ENCODE measurements at places on chromosomes 4 and X.
A peak's percentile ranks its signal among the peaks of the same experiment; 100 is the strongest.

DNA sequence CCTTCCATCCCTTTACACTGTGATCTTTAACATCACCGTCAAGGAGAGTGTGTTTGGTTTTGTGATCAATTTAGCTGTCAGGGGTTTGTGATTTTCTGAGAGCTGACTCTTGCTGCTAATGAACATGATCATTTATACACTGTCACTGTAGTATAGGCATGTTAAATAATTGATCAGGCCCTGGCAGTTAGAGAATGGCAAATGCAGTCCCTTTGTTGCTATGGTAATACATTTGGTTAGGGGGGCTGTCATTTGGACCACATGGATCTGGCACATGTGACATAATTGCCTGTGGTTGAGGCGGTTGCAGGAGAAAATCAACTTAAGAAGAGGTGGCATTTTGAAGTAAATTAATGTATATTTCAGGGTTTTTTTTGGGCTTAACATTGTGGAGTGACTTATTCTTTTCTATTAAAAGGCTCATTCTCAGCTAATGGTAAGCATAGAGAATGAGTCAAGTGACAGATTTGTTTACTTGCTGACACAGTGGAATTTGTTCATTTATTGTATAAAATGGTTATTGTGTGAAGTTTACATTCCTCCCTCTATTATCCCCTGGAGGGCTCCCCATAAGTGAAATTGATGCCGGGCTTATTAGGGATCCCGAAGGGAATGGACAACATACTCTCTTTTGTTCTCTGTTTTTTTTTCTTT, 114.0 kb downstream of the FHIP1A start:
- DNase-seq: no peak

GRCh38 chr4:165439344-165439743, 60.5 kb downstream of the CPE start:
- no peak for DNase-seq

GRCh38 chr4:17126321-17126966, 228.0 kb upstream of the LDB2 start:
- DNase-seq: no peak

GRCh38 chr4:119854364-119854763, 212.3 kb downstream of the MAD2L1 start:
- DNase-seq: no peak

DNA sequence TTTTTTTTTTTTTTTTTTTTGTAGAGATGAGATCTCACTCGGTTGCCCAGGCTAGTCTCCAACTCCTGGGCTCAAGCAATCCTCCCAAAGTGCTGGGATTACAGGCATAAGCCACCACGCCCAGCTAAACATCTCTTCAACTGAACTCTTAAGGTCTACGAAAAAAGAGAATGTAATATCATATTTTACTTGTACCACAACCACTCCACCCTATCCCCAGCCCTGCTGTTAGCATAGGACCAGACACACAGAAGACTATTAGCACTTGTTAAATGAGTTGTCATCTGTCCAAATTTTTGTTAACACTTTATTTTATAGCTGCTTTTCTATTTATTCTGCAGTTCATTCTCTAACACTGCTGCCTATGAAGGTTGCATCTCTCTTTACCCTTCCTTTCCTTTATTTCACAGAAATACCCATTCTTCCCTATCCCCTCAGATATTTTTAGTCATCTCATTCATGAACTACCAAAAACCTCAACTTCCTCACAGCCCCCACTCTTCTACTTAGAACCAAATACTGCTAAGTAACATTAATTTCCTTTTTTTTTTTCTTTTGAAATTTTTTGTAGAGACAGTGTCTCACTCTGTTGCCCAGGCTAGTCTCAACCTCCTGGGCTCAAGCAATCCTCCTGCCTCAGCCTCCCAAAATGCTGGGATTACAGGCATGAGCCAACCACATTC, 10.1 kb downstream of the SNX12 start:
- no peak for DNase-seq

DNA sequence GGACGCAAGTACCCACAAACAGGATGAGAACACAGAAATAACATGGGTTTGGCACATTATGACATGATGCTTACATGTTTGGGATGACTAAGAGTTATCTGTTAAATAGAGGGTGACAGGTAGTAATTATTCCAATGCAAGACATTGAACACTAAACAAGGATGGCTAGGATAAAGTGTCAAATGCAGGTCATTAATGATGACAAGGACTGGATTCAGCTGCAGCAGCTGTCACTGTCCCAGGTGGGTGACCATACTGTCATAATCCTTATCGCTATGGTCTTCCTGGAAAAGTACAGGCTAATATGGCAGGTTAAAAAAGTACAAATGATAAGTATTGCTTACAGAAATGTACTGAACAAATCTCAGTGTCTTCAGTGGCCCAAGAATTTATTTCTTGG, 123.9 kb downstream of the ANTXR2 start:
- no peak for DNase-seq

- no peak for DNase-seq
Observed at GRCh38 chrX:41602816-41603345, 85.9 kb upstream of the GPR34 start.

DNA sequence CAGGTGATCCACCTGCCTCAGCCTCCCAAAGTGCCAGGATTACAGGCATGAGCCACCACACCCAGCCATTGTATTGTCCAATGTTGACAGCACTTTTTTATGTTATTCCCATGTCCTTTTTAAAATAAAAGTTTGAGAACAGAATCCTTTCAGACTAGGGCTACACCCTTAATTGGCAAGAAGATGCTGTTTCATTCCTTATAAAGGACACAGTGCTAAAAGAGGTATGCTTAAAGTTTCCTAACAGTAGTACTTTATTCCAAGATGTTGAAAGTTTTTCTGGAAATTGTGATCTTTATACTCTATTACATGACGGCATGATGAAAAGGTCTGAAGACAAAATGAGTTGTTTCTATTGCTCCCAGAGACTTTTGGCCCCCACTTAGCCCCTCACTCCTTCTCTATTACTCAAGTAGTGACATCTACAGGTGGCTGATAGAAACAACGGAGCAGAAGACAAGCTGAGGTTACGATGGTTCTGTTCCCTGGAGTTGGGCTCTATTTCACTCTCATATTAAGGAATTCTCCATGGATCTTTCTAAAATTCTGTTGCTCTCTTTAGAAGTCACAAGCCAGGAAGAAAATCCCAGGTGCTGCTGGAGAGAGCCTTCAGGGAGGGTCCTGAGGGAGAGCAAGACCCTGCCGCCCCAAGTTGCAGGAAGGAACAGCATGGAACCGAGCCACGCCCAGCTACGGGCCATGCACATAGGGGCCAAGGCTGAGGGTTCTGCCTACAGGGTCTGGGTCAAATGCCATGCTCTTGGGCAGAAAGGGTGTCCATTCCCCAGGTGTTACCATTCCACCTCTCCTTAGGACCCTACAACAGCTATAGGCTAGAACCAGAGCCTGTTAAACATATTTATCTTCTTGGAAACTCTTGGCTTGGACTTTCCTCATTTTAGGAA, 22.8 kb downstream of the RPL9 start:
- no peak for DNase-seq

DNA sequence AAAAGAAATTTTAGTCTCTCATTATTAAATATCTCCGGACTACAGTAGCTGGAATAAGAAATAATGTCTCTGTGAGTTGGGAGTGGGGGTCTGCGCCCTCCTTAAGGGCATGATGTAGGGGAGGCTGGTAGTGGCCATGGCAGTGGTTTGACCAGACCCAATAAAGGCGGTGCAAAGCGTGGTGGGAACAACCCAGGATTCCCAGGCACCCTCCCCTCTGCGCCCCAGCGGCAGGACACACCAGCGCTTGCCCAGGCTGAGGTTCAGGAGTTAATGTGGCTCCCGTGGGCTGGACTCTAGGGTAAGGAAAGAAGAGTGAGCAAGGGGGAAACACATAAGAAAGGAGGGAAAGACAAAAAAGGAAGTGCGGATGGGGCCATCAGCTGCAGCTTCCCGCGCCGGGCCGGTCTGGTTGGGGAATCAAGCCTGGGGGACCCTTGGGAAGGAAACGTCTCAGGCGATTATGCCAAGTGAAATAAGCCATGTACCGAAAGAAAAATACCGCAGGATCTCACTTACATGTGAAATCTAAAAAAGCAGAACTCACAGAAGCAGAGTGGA, 157.5 kb upstream of the SMIM31 start:
- no peak for DNase-seq

GRCh38 chr4:70714079-70714887, 7.5 kb upstream of the RUFY3 start:
- DNase-seq: no peak

DNA sequence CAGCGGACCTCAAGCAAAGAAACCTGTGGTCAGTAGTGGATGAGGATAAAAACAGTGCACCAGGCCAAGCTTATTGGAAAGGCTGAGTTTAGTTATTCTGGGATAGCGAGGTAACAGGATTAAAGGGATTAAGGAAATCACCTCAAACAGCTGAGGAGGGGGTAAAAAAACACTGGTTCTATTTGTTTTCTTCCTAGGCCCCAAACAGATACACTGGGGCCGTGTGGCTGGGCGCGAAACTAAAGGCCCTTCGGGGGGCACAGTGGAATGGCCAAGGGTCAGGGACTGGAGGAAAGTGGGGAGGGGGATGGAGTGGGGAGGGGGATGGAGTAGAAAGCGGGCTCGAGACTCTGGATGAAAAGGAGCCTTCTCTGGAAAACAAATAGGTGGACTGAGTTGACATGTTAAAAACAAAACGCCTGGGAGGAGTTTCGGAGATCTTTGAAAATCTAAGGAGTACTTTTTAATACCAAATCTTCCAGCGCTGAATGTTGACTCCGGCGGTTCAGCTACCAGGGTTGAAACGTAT, 2.9 kb downstream of the SOX3 start:
- no peak for DNase-seq

DNA sequence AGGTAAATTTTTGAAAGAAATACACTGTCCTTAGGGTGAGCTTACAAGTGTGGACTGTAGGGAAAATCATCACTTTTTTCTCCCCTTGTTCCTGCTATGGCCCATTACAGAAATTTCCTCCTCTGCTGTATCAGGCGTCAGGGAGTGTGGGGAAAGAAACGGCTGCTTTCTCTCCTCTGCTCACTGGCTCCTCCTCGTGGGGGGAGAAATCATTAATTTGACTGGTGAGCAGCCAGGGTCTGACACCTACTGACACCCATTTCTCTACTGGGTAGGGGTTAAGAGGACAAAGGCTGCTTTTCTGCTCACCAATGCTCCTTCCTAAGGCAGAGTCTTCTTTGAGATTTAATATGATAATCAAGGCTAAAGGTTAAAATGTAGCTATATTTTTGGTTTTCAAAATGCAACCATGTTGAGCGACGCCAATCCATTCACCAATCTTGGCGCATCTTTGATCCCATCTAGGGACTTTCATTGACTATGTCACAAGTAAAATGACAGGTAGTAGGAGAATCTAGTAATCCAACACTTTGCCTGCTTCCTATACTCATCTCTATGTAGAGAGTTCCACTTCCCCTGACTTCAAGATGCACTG, 25.1 kb downstream of the SETD7 start:
- peak; percentile 14 for DNase-seq

GRCh38 chrX:12463052-12463451, 324.8 kb downstream of the FRMPD4 start:
- DNase-seq: no peak

DNA sequence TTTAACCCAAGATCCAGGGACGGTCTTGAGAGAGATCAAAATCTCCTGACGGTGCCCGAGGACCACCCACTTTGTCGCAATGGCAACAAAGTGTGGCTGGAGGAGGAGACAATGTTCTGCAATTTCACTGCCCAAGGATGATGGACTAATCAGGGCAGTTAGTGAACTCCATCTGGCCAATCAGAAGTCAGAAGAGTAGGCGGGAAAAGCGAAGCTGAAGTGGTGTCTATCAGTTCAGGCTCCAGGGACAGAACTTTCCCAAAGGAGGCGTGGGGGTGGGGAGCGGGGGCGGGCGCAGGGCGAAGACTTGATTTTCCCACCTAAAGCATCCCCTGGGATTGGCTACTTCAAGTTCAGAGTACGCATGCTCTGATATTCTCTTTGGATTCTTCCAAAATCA, 25.6 kb downstream of the SPACA5B start:
- no peak for DNase-seq

DNA sequence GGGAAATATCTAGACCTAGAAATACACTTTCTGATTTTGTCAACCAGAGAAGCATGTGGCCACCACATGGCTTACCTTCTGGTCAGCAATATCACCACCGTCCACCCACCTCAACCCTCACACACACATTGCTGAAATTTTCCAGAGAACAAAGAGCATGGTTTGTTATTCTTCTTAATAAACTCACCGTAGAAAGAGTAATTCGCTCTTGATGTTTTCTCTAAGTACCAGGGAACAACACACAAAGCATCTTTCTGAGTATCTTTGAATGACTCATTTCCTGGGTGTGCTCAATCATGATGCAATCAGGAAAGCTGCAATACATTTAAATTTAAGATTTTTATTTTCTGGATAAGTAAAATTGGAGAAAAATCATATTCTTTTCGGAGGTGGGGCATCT, 24.7 kb upstream of the LRAT start:
- no peak for DNase-seq

DNA sequence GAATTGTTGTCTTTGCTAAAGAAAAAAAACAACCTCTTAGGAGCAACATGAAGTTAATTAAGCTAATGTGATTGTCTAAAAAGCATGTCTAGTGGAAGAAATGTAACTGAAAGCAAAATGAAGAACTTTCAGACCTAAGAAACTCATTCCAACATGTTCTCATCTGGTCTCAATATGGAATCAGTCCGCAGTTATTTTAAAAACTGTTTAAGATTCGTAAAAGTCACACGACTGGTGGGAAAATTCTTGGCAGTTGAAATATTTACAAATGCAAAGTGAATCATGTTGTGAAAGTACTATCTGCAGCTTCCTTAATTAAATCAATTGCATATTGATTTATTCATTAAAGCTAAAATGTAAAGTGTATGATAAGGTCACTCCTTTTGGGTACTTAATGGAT, 117.8 kb upstream of the DIAPH2 start:
- no peak for DNase-seq

GRCh38 chr4:76732246-76732645, 165.7 kb downstream of the SOWAHB start:
- no peak for DNase-seq

DNA sequence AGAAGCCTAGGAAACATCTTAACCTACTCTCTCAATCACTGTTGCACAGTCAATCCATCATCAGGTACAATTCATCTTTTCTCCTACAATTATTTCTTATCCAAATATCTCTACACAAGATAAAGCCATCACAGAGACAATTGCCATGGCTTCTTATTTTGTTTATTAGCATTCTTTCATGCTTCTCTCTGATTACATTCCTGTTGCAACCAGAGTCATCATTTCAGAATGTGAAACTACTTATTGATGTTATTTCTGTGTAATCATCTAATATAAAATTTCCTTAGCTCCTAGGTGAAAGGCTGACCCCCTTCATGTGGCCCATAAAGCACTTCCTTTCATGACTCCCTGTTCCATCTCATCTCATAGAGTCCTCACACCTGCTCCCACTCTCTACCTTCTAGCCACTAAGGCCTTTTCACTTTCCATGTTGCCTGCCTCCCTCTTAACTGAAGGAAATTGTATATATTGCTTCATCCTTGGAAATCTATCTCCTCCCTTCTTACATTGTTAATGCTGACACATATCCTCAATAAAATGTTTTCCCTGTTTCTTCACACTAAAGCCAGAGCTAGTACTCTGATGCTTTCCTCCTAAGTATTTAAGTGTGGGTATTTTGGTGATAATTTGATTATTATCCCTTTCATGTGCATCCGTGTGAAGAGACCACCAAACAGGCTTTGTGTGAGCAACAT, 829.9 kb downstream of the FAT4 start:
- no peak for DNase-seq

GRCh38 chrX:13652287-13652793, 601 bp upstream of the TCEANC start:
- DNase-seq: no peak
